ENCODE measurements at places on chromosomes 12 and 14.

DNA sequence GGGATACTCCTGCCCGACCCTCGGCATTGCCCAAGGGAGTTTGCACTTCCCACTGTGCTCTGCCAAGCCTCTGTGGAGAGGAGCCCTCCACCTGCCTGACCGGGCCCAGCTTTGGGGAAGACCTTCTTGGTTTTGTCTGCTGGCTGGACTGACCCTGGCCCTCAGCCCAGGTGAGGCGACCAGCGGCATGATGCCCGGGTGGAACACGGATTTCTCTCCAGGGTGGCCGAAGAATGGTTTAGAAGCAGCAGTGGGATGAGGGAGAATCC lies 15.6 kb downstream of the ZBTB42 start:
- DNase-seq, result no peak

DNA sequence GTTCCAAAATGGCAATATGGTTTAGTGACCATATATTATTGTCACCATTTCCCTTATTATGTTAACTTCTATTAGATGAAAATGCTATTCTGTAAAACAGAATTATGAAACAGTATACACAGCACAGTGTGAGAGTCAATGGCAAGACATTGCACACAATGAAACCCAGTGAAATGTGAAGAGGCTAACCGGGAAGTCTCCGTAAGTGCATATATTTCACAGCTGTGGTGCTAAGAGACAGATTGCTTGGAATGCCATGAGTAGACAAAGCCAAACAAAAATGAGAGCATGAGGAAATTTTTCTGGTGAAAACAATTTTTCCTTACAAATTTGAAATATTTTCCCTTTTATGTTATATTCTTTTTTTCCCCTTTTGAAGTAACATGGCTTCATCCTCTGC lies 49.4 kb downstream of the DYRK2 start:
- no peak for DNase-seq

- DNase-seq, result no peak
Measured at GRCh38 chr12:57552835-57553313, 3.0 kb downstream of the KIF5A start.

- DNase-seq, result no peak
Measured at GRCh38 chr14:72518809-72519377, 375.0 kb downstream of the DPF3 start.

- DNase-seq, result peak; percentile 34
Measured at GRCh38 chr12:45726603-45727300, 2.8 kb upstream of the ARID2 start.

DNA sequence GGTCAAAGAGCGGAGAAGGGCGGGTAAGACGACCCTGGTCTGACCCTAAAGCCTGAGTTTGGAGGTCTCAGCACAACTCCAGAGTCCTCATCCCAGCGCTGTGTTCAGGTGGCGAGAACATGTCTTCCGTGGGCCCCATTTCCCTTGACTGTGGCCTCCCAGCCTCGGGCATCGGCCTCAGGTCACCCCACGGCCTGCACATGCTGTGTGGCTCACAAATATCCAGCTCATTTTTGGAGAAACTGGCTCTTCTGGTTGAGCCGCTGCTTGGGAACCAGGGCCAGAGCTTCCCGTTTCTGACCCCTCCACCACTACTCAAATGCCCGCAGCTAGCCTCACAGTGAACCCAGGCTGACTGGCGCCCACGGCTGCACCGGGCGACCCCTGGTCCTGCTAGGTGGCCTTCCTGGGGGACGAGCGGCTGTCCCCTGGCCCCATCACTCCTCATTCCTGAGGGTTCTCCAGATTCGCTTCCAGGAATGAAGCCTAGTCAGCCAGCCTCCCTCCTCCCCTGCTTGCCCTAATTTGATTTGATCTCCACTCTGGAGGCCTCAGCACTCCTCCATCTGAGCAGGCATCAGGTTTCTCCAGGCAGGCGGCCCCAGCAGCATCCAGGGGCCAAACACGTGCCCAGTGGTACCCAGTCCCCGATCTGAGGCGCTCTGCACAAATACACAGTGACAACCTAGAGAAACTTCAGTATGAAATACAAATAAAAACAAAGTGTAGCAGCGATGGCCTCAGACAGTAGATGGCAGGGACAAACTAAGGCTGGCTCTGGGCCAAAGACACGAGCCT lies 4.7 kb downstream of the P2RX2 start:
- peak; percentile 45 for DNase-seq

DNA sequence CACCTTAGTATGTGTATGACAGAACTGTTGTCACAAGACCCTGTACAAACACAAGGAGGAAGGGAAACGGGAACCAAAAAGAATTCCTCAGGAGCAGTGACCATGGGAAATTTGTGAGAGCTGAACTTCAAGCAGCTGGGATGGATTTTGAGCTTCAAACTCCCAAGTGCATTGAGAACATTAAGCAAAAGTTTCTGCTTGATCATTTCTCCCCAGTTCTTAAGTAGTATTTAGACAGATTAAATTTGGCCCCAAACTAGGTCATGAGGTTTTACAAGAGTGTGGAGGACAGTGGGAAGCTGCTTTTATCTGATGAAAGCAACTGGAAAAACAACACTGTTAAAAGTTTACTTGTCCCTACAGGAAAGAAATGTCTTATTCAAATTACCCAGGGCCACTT lies 206.0 kb upstream of the DCN start:
- DNase-seq, result no peak

DNA sequence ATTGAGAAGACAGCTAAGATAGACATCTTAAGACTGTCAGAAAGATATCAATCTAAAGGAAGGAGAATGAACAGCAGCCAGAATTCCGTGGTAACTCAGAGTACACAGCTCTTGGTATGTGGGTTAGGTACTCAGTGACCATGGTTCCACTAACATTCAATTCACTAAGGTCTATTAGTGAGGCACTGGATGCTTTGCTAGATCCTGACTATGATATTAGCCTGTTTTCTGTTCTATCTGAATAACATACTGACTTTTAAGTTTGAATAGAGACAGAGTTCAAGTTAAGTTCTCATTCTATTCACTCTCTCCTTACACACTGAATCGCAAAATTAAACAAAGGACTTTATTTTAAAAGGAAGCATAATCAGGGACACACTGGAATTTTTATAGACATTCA lies 106.4 kb downstream of the PRKD1 start:
- no peak for DNase-seq

DNA sequence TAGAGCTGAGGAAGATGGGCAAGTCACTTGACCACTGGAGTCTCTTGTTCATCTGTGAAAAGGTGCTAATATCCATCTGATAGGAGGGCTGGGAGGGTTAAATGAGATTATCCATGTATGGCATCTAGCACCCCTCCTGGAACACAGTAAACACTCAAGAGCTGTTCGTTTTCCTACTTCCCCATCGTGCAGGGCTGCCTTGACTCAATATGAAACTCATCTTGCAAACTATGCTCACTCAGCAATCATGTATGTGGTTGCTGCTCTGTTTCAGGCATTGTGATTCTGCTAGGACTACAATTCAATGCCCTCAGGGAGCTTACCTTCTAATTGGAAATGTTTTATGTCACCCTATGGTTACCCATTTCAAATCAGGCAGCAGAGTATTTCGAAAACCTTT lies 395.6 kb downstream of the BCAT1 start:
- DNase-seq, result no peak

DNA sequence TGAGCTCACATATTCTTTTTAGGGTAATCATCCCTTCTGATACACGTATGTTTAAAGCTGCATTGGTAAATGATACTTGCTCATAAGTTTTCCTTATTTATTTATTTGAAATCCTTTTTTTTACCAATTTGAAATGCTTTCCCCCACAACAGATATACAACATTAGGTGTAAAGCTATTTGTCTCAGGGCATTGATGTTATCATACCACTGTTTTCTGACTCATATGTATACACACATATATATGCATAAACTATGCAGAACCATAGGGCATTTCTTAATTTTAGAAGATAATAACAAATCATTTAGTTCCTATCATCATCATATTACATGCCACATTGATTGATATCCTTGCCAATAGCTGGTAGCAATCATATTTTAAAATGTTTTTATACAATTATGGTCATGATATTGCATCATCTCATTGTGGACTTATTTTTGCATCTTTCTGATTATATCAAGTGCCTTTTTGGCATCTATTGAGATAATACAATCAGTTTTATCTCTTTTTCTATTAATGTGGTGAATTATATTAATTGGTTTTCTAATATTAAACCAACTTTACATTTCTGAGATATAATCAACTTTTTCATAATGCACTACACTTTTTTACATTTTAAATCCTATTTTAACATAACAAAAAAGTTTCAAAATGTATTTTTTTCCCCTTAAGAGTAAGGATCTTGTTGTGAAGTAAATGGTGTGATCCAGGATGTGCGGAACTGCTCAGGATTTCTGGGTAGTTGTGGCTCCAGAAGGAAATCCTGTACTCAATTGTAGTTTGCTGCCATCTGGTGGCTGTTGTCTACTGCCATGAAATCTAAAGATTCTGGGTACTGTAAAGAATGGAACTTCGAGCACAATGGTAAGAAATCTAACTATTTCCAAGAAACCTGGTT lies 16.7 kb downstream of the OR9K2 start:
- DNase-seq, result peak; percentile 55

GRCh38 chr12:599756-600155 lies 63.5 kb downstream of the NINJ2 start:
- no peak for DNase-seq

DNA sequence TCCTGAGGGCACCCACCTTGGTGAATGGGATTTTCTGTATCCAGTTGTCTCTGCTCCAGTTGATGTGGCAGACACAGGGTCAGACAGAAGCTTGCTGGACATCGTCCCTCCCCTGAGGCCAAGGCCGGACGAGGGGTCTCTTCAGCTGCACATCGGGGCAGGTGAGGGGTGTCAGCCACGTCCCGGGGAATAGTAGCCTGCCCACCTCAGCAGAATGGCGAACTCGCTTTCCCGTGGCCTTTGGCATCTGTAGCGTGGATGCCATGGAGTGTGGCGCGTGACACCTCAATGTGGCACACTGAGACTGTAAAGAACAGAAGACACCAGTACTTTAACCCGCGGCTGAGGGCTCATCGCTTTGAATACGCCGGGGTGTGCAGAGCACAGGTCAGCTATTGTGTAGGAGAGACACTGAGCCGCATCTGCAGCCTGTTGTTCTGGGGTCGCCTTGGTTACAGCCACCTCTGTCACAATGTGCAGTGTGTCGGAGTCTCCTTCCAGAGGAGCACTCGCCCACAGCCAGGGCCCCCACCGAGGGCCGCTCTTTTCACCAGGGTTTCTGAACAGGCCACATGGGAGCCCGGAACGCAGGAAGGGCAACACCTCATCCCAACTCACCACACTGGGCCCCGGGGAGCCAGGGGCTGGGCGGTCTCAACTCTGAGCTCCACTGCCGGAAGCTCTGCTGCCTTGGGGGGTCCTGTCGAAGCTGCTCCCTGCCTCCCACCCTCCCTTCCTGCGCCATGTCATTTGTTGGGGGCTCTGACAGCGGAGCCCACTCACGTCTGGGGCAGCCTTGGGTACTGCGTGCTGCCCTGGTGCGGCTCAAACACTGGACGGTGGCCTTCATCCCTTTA lies 77.0 kb downstream of the ADGRD1 start:
- DNase-seq, result no peak

- DNase-seq, result no peak
Measured at GRCh38 chr14:75825147-75825592, 156.6 kb downstream of the TGFB3 start.

- no peak for DNase-seq
Measured at GRCh38 chr12:94122591-94122990, 25.8 kb upstream of the PLXNC1 start.

DNA sequence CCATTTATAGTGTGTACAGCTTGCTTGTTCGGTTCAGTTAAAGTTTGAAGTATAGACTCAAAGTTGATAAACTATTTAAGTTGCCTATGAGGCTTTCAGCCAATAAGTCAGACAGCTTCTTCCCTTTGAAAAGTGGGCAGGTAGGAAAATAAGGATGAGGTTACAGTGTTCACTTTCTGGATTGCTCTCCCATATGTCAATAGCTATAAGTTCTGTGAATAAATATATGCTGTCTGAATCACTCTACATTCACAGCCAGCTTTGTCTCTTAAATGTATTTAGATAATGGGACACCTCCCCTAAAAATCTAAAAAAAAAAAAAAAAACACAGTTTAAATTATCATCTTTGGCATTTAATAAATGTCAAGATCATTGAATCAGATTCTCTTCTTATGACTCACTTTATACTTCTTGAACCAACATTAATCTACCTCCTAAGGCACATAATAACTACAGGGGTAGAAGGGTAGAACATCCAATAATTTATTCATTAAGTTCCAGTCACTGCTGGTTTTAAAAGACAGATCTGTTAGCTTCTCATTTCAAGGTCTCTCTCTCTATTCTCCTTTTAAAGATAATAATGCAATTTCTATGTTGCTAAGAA lies 126.4 kb upstream of the PCED1B start:
- DNase-seq, result no peak

GRCh38 chr12:11758087-11758486 lies 108.6 kb downstream of the ETV6 start:
- DNase-seq, result no peak

DNA sequence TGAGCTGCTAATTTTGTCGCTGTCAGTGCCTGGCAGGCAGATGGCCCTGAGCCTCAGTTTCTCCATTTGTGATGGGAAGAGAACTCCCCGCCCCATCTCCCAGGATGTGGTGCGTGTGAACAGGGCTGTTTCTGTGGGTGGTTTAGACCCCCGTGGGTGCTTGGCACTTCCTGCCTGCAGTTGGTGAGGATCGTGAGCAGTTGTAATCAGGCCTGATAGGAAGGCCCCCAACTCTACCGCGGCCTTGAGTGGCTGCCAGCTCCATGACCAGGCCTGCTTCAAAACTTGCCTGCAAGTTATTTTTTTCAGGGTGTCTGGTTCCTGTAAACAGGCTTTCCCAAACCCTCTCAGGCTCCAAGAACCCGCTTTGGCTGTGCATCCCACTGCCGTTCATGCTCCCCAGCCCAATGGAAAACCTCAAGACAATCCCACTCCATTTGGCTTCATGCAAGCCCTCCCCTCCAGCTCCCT lies 138.4 kb downstream of the ZFP36L1 start:
- DNase-seq, result no peak

GRCh38 chr12:67193704-67194103 lies 75.5 kb upstream of the CAND1 start:
- no peak for DNase-seq

GRCh38 chr14:68612049-68612448 lies 180.8 kb downstream of the ZFP36L1 start:
- no peak for DNase-seq

DNA sequence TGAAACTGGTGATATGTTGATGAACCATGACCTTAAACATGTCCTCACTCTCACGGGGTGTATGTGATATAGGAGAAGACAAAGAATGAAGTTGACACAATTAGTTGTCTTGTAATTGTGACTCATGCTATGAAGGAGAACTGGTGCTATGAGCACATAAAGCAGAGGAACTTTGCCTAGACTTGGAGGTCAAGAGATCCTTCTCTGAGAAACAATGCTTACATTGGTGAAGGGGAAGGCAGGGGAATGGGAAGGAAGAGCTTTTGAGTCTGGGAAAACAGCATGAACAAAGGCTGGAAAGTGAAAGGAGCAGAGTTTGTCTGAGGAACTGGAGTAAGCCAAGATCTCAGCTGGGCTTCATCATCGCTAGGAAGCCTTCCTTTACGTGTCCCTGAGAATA lies 83.2 kb downstream of the MYRFL start:
- DNase-seq, result no peak

GRCh38 chr14:24843494-24843893 lies 206.5 kb downstream of the STXBP6 start:
- DNase-seq, result no peak

GRCh38 chr12:49974231-49974675 lies 1.5 kb downstream of the AQP6 start:
- DNase-seq, result no peak

GRCh38 chr12:25817166-25817565 lies 141.3 kb upstream of the RASSF8 start:
- no peak for DNase-seq

- DNase-seq, result no peak
Measured at GRCh38 chr14:96737881-96738280, 59.3 kb upstream of the VRK1 start.

- no peak for DNase-seq
Measured at GRCh38 chr14:81085596-81085995, 130.2 kb downstream of the TSHR start.
